ENCODE measurements at places on chromosomes 12 and 14.

DNA sequence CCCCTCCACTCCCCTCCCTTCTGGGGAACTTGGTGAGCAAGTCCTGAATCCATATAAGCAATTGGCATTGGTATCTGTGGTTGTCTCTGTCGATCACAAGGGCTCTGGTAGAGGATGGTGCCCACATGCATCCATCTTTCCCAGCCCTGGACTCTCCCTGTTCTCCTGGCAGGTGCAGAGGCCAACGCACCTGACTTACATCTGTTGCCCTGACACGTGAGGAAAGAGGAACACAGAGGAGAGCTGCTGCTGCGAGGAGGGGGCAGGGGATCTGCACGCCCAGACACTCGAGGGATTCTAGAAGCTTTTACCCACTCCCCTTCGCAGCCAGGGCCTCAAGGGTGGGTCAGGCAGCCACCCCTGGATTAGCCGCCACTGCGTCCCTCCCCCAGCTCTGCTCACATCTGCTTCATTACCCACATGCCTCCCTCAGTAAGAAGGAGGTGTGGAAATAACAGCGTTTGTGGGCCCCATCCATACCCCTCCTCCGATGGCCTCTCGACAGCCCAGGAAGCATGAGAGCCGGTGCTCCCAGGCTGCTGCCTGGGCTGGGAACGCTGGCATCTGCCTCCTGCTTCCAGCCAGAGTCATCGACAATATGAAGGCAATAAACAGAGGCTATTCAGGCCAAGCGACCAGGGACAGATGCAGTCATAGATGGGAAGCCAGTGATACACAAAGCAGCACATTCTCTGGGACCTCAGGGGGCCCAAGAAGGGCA, 56.5 kb downstream of the KDM2B start:
- no peak for DNase-seq

DNA sequence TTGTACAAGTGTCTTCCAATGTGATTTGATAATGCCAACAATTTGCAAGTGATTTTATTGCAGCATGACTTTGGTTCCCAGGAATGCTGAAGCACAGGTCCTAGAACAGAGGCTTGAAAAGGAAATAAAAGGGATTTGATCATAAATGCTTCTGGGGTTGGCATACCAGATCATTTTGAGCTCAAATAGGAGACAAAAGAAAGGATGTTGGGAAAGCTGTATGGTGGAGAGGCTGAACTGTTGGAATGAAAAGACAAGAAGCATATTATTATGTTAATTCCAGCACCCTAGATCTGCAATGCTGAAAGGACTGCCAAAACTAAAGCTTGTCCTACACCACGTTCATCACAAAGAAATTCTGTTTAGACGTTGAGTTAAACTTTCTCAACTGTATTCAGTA, 143.1 kb downstream of the BICD1 start:
- no peak for DNase-seq

DNA sequence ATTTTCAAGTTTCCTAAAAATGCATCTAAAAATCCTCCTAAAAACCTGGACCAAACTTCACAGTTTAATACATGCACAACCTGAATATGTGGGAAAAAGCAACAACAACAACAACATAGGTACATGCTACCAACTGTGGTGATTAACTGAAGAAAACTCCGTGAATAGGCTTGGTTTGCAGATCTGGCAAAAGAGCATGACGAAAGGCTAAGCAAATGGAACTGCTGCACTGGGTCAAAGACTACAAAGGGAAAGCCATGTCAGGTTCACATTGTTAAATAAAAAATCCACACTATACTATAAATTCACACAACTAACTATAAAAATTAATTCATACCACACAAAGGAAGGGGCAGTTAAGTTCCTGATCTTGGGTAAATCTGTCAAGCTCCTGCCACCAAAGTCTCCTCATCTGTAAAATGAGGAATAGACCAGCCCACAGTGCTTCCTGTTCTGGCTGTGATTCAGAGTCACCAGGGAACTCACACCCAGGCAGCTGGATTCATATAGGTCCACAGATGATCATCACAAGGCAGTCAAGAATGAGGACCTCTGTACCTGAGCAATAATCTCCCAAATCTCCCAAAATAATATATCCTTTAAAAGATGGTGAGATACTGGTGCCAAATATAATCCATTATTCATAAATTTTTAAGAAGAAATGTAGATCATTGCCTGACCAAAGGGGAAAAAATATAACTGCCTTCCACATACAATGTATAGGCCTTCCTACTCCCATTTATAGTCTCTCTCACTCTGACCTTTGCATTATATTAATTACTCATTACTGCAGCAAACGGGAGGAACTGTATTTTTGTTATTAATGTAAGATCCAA, 7.0 kb downstream of the CORO1C start:
- DNase-seq: no peak

- no peak for DNase-seq
Measured at GRCh38 chr14:56686416-56686815, 106.8 kb downstream of the TMEM260 start.

DNA sequence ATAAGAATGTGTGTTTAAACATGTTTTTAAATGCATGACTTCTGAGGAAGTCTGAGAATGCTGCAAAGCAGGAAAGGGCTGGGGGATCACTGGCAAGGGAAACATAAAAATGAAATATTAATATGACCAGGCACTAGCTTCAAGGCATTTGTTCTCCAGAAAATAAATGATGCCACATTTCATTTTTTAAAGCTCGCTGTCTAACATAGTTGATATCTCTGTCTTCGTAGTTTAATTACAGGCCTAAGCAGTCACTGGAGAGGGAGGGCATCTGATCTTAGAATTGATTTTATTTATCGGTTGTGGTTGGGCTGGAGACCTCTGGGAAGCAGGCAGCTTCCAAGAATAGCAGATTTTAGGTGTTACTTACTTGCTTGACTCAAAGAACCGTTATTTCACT, 87.5 kb downstream of the TBC1D30 start:
- no peak for DNase-seq

GRCh38 chr14:50658203-50658602, 9.9 kb downstream of the SAV1 start:
- DNase-seq: no peak

DNA sequence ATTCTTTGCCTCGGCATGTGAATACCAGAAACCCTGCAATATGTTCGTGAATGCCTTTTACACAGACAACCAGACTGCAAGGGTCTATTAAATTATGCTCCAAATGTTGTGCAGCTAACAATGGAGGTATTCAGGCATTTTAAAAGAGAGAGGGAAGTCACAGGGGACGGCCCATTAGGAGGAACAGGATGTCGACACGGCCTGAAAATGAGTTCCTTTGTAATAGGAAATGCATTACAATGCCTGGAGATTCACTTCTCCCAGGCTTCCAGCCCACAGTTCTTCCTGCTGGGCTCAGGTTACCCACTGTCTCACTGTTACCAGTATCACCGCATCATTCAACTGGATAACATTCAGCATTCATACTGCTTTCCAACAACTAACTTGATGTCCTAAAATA, 2.5 kb downstream of the DUSP6 start:
- DNase-seq: peak; percentile 38

- no peak for DNase-seq
Measured at GRCh38 chr12:123713398-123713797, 1.2 kb downstream of the ATP6V0A2 start.

GRCh38 chr12:4858386-4858785, 51.3 kb upstream of the KCNA1 start:
- no peak for DNase-seq

- DNase-seq: no peak
Measured at GRCh38 chr12:109092497-109093021, 713 bp downstream of the ALKBH2 start.

DNA sequence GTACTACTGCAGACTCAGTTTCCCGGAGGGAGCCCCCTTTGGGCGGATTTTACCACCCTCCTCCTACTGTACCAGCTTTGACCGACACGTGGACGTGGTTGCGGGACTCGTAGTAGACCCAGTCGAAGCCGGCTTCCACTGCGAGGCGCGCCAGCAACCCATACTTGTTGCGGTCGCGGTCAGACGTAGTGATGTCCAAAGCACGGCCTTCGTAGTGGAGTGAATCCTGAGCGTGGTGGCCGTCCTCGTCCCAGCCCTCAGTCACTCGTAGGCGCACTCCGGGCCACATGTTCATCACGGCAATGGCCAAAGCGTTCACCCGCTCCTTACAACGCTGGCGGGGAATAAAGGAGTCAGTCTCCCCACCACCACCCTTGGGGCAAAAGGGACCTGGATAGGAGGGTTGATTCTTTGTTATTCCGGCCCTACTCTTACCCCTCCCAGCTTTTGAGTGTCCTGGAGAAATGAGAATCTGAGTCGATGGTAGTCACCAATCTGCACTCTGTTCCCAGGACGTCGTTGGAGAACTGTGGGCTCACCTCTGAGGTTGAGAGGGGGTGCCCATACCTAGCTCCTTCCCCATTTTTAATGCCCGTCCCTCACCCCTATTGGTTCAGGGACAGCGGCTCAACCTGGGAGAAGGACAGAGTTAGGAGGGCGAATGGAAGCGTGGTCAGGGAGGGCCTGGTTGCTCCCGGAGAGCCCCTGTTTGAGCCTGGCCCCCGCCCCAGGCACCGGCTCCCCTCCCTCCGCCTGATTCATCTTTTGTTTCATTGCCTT, 3.4 kb downstream of the DHH start:
- DNase-seq: no peak

- DNase-seq: peak; percentile 4
Measured at GRCh38 chr14:80850197-80850814, 91.2 kb downstream of the CEP128 start.

DNA sequence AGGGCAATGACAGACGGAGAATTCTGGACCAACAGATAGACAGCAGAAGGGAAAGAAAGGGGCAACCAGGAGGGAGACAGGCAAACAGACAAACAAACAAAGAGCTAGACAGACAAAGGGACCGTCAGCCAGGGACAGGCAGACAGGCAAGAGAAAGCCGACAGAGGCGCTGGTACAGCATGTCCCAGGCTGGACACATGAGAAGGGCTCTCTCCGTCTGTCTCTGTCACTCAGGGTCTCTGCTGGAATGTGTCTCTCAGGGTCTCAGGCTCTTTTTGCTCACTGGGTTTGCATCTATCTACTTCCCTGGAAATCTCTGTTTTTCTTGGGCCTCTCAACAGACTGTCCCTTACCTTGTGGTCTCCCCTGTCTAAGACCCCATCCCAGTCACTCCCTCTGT, 8.2 kb upstream of the SMUG1 start:
- no peak for DNase-seq

DNA sequence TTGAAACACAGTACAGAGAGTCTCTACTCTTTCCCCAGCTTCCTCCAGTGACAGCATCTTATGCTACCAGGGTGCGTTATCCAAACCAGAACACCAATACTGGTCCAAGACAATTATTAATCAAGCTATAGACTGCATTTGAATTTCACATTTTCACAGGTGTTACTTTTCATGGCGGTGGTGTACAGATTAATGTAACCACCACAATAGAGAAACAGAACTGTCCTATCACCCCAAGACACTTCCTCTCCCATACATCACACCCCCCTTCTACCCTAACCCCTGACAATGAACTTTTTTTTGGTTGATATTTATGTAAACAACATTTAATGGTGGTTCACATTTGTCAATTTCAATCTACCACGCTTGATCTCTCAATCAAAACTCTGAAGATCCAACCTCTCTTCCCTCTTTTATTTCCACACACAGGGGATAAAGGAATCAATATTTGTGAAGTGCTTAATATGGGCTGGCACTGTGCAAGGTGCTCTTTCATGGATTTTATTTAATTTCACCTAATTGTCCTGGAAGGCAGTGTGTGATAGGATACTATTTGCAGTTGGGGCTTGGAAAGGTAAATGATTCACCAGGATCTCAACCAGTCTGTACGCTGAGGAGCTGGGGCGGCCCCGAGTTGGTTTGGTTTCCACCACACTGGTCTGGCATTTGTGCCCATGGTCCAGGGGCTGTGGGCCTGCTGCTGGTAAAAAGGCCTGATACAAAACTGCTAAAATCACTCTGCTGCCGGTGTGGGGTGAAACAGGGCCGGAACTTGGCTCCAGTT, 54.6 kb upstream of the DICER1 start:
- no peak for DNase-seq

GRCh38 chr12:26736563-26737486, 96.2 kb downstream of the ITPR2 start:
- no peak for DNase-seq

DNA sequence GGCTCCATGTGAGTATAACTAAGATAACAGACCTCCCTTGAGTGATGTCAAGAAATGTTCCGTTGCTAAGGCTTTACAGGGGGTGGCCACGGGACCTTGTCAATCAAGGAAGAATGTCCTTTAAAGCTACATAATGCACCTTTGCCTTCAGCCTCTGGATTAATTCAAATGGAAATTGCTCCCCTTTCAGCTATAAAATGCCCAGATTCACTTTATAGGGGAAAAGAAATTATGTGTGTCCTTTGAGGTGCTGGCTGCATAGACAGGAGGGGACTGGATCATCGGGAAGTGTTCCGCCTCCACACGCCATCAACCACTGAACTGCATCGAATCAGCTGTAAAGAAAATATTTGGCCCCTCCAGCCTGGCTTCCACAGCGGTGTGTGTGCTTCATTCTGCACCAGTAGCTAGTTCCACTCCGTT, 415.4 kb downstream of the DPF3 start:
- DNase-seq: no peak

GRCh38 chr12:116926283-116927243, 15.8 kb downstream of the FBXW8 start:
- DNase-seq: no peak

DNA sequence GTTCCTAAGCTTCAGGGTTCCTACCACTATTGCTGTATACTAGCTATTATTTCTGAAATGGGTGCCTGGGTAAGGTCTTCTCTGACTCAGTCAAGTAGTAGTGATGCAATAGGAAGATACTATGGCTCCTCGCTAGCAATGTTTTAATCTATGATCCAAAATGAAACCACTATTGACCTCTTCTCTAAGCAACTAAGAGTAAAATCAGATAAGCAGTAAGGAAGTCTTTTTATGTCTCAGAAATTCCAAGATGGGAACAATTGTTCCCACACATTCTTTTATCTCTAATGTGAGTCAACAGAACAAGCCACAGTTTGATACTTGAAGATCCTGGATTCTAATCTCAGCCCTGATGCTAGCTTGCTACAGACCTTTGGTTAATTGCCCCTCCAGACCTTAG, 45.1 kb downstream of the AREL1 start:
- no peak for DNase-seq

- no peak for DNase-seq
Measured at GRCh38 chr12:113248051-113248825, 27.0 kb downstream of the TPCN1 start.

All from NCI-H748 treated with DMSO at 0.1 percent for 48 hours (cell line).